T-helper 22 cell (primary cell): ENCODE measurements at places on chromosomes 16 and 17.

DNA sequence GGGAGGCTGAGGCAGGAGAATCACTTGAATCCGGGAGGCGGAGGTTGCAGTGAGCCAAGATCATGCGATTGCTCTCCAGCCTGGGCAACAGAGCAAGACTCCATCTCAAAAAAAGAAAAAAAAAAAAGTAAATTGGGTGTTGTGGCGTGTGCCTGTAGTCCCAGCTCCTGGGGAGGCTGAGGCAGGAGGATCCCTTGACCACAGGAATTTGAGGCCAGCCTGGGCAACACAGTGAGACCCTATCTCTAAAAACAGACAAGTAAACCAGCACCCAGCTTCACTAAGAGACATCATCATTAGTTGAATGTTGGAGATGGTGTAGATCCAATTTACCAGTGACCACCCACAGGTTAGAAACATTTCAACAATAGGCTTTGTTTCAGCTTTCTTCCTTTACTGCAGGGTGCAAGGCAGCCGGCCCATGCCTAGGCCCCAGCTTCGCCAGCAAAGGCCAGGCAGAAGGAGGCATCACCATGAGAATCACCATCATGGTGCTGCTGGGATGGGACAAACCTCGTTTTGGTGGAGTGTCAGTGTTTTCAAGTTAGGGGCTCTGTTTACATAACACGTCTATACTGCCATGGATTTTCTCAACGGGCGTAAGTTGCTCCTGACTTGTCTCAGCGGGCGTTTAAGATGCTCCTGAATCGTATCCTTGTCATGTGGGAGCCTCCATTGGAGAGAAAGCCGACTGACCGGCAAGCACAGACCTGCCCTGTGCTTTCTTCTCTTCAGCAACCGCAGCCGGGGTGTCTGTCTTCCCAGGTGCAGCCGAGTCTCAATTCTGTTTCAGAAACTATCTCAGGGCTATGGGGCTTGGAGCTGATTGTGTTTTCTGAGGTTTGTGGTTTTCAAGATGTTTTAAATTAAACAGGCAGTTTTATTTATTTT lies 7.3 kb downstream of the TCF25 start:
- no peak for DNase-seq

- DNase-seq = peak; percentile 31
Observed at GRCh38 chr17:2400474-2400866, 390 bp downstream of the MNT start.

- no peak for DNase-seq
Observed at GRCh38 chr16:19850131-19850817, 34.4 kb downstream of the GPRC5B start.

DNA sequence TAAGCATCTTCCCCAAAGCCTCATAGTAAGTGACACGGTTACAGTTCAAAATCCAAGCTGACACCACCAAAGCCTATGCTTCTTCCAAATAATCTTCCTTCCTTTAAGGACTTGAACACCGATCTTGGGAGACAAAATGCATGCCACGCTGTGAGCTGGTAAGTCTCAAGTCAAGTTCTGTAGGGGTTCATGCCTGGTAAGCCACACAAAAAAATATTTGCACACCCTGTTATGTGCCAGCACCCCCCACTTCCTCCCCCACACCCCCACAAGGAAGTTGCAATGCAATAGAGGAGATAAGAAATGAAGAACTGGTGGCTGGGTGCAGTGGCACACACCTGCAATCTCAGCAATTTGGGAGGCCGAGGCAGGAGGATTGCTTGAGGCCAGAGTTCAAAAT lies 5.6 kb downstream of the NOG start:
- no peak for DNase-seq

DNA sequence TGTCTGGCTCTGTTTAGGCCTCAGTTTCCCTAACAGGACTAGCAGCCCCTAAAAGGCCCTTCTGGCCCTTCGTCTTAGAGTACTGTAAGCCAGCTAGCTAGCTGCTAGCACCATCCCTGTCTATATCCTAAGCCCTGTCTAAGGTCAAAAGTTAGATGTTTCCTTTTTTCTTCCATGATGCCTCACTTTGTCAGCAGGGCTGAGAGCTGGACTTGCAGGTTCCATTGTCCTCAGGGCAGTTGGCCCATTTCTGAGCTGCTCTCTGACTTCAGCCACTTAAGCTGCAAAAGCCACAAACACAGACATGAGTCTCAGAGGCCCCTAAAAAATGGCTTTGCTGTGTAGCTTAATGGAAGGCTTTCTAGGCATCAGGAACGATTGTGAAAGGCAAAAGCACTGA lies 187.7 kb downstream of the CBLN1 start:
- DNase-seq = no peak

DNA sequence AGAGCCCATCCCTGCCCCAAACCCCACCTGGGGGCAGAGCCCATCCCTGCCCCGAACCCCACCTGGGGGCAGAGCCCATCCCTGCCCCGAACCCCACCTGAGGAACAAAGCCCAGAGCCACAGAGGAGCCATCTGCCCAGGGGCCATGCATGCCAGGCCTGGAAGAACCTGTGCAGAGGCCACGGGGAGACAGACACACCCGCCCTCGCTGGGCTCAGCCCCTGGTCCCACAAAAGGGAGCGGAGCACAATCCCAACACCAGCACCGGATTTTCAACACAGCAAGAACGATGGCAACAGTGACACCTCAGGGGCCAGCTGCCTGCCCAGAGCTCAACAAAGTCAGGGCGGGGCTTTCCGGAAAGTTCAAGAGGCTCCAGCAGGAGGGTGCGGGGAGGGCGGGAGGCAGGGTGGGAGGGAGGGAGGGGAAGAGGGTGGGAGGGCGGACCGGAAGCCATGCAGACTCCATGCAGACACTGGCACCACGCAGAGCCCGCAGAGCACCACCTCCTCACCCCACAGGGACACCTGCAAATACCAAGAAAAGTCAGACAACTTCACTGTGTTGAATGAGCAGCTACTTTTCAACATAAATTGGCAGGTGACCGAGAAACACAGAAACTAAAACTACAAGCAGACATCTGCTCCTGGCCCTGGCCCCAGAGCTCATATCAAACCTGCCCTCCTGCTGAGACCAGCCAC lies 27.9 kb upstream of the C16orf95 start:
- peak; percentile 37 for DNase-seq

- no peak for DNase-seq
Observed at GRCh38 chr17:69367298-69367697, 40.4 kb upstream of the ABCA5 start.

GRCh38 chr16:70712359-70712758 lies 26.5 kb upstream of the MTSS2 start:
- DNase-seq = no peak

DNA sequence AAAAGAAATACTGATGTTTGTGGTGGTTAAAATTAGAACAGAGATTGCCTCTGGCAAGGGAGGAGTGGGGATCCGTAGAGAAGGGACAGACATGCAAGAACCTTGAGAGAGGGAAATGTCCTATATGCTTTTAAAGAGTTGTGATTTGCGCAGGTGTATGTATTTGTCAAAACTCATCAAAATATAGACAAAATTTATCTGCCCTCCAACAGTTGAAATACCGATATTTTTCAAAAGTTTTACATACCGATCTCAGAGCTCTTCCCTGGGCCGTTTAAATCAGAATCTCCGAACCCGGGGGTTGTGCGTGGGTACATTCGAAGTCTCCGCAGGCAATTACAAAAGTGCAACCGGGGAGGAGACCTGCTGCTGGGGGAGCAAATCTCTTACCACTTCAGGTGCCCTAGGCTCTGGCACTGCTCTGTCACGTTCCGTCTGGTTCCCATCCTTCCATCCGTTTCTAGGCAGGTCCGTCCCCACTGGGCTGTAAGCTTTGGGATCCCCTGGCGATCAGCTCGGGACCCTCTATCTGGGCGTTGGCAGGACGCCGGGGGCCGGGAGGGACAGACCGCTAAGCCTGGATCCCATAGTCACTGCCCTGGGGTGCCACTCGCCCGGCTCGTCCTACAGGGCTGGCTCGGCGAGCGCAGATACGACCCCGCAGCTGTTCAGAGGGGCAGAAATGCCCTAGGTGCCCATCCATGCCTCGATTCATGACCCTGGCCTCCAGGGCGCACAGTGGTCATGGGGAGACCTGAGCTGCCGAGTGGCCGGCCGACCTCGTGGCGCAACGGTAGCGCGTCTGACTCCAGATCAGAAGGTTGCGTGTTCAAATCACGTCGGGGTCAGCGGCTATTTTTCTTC lies 4.2 kb downstream of the BORCS6 start:
- DNase-seq = peak; percentile 65

DNA sequence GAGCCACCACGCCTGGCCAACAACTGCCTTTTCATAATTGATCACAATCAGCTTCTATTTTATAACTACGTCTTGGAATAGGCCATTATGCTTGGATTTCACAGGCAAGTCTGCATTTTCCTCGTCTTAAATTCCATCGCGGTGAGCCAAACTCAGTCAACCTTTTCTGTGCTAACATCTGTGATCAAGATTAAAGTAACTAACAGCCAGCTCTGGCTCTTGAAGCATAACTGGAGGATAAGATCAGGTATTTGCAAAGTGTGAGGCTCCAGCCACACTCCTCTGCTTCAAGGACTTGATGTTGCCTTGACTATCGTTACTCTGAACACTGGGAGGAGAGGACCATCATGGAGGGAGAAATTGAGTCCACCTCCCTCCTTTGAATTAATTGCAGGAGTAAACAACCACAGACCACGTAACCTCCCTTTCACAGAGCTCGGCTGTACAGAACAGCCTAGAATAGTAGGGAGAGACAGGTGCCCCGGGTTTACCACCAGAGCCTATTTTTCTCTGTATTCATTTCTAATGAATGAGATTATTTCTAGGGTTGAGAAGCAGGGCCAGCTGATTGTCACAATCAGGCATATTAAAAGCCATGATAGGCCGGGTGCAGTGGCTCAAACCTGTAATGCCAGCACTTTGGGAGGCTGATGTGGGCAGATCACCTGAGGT lies 143.0 kb downstream of the XYLT1 start:
- DNase-seq = no peak

DNA sequence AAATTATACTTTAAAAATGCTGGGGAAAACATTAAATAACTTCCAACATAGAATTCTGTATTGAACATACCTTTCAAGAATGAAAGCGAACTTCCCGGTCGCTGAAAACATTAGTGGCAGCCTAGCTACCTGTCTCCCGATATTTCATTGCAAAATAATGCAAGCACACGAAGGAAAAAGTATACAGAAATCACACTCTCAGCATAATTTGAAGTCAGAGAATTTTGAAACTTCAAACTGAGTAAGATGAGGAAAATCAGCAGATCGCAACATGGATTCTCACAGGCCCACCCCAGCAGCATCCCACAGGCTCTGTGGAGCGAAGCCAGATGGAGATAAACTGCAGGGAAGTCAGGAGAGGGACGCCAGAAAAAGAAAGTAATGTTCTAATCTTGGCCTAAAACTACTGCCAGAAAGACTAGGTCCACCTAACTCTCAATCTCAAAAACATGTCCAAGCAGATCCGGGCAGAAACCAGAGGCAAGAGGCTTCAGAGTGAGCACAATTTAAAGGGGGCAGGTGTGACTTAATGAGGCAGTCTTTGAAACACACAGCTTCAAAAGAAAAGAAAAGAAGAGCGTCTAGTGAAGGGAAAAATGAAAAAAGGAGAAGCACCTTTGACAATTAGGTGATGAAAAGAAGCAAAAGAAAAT lies 4.8 kb upstream of the GOSR1 start:
- DNase-seq = no peak

- no peak for DNase-seq
Observed at GRCh38 chr16:85393674-85394451, 219.3 kb upstream of the GSE1 start.

- no peak for DNase-seq
Observed at GRCh38 chr16:25212636-25213035, 4.1 kb upstream of the AQP8 start.

- DNase-seq = no peak
Observed at GRCh38 chr16:60605176-60605575, 1431.1 kb downstream of the CDH8 start.

GRCh38 chr17:56948491-56948890 lies 12.4 kb downstream of the COIL start:
- DNase-seq = no peak

DNA sequence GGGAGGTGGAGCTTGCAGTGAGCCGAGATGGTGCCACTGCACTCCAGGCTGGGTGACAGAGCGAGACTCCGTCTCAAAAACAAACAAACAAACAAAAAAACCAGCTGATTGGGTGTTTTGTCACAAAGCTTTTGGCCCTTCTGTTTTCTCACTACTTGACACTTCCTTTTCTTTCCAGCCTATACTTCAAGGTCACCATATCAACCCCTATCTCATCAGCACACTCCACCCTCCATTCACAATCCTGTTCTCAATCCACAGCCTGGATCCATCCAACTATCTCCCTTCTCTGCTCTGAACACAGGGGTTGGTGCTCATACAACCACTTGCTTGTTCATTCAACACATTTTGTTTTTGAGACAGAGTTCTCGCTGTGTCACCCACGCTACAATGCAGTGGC lies 6.6 kb upstream of the MED11 start:
- DNase-seq = no peak

DNA sequence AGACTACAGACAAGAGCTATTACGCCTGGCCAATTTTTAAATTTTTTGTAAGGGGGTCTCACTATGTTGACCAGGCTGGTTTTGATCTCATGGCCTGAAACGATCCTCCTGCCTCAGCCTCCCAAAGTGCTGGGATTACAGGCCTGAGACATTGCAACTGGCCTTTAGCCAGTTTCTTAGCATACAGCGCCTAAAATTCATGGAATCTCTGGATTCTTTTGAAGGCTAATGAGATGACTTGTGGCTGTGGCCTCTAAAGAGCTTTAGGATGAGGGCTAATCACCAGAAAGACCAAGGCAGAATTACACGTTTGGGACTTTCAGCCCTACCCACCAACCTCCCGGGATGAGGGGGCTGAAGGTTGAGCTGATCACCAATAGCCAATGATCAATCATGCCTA lies 34.6 kb downstream of the AKAP10 start:
- DNase-seq = no peak

- DNase-seq = no peak
Observed at GRCh38 chr17:58377093-58377601, 25.1 kb upstream of the SUPT4H1 start.

DNA sequence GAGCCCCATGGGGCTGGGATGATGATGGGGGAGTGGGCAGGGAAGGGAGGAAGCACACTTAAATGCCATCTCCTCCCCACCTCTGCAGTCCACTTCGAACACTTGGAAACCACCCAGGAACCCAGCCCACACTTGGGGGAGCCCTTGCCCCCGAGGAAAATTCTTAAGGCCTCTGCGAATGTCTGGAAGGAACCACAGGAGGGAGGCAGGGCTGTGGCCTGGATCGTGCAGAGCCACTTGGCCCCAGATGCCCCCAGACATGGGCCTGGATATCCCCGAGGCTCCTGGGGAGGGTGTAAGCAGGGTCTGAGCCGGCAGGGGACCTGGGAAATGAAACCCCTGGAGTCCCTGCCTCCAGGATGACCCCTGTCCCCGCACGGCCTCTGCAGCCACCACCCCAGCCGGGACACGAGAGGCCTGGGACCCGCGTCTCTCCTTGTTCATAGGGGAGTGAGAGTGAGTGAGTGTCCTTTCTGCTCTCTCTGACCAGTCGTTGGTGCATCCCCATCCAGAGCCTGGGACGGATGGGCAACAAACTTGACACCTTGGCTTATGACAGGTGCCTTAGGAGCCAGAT lies 11.8 kb upstream of the MTSS2 start:
- DNase-seq = no peak

DNA sequence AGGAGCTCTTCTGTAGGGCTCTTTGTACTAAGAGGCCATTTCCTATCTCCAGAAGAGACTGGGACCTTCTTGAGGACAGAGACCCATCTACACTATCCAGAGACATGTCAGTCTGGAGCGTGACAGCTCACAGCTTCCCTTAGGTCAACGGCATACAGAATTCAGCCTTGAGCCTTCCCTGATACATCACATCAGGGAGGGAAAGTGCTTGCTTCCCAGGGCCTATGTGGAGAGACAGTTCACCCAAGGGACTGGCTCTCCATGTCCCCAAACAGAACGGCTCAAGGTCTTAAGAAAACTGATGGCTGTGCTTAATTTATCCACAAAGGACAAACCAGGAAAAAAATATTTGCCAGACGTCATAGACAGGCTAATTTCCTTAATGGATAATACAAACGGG lies 7.7 kb downstream of the CENPV start:
- DNase-seq = no peak
